ENCODE measurements at places on chromosomes 16 and 17.

DNA sequence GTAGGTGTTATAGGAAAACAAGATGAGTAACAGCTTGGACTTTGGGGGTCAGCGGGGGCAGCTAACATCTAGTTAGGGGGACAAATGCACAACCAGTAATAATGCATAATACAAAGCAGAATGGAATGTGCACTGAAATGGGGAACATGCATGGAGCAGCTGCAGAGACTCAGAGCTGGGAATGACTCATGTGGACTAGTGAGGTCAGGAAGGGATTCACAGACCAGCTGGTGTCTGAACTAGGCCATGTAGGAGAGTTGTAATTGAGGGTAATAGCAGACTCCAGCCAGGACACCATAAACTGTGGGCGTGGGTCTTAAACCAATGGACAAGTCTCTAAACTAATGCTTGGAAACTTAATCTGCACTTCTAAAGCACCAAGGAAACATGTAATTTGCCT, 176.8 kb upstream of the ASIC2 start:
- DNase-seq, result no peak

GRCh38 chr16:15491411-15491810, 57.0 kb downstream of the BMERB1 start:
- DNase-seq, result no peak

DNA sequence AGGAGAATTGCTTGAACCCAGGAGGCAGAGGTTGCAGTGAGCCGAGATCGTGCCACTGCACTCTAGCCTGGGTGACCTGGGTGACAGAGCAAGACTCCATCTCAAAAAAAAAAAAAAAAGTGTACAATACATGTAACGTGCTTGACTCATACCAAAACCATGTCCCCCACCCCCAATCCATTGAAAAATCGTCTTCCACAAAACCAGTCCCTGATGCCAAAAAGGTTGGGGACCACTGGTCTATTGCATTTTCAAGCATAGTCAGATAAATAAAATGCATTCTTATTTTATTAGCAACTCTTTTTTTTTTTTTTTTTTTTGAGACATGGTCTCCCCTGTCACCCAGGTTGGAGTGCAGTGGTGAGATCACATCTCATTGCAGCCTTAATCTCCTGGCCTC, 52.1 kb downstream of the COPRS start:
- DNase-seq, result no peak

- DNase-seq, result no peak
Measured at GRCh38 chr17:41015454-41015853, 6.5 kb upstream of the KRTAP3-1 start.

DNA sequence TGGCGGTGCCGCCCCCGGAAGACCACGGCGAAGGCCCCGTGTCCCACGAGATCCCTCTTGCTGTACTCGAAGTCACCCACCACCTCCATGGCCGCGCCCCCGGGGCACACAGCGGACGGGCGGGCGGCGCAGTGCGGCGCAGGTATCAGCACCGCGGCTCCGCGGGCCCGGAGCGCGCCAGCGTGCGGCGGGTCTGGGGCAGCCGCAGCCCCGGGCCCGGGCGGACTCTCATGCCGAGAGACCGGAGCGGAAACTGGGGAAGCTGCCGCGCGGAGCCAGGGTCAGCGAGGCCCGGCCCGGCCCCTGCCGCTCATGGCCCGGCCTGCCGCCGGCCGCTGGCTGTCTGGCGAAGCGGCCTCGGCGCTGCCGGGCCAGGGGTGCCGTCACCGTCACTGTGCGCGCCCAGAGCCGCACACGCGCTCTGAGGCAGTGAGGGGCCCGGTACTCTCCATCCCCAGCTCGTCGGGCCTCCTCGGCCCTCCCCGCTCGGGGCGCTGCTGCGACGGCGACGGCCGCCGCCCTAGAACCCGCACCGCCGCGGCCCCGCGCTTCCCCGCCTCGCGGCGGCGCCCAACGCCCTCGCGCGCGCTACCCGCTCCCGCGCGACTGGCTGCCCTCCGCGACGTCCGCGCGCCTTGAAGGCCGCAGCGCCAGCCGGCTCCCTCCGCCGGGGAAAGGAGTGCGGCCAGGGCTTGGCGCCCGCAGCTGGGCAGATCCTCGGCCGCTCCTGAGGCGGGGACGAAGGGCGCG, at the start of gene ULK2:
Gene ULK2, minus strand, starts transcription at position 608 of the 750 bp plus-strand sequence. Its CDS starts 519 bp downstream, at position 89.
- DNase-seq, result peak; percentile 38

DNA sequence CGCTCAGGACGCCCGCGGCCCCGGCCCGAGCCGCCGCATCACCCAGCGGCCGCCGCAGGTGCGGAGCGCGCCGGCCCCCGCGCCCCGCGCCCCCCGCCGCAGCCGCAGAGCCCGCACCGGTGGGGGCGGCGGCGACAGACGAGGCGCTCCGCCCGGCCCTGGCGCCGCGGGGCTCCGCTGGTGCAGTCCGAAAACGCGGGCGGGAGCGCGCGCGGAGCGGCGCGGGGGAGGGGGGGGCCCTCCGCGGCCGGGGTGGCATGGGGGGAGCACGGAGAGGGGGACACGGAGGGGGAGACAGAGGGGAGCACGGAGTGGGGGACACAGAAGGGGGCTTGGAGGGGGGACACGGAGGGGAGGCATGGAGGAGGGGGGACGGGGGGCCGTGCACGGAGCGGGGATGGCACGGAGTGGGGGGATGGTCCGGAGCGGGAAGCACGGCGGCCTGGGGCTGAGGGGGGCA, at the start of gene AATK:
Gene AATK, minus strand, starts transcription at position 189 of the 460 bp plus-strand sequence. CDS start 229 bp downstream, outside the sequence.
- DNase-seq, result no peak

GRCh38 chr16:86069736-86070298, 170.9 kb downstream of the IRF8 start:
- no peak for DNase-seq

DNA sequence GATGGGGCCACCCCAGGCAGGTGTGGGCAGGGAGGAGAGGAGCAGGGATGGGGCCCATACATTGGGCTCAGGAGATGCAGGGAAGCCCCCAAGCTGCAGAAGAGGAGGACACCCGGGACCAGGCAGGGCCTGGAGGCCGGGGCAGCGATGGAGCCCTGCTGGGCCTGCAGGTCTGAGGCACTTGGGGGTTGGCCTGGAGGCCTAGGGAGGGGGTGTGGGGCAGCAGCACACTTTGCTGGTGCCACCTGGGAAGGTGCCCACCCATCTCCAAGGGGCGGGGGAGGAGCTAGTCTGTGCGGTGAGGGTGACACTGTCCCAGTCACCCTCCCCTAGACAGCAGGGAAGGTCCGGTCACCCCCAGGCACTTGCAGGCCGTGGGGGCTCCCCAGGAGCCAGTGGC, 6.4 kb upstream of the CCDC57 start:
- no peak for DNase-seq

GRCh38 chr17:82461827-82462524, 3.4 kb downstream of the NARF start:
- DNase-seq, result no peak

GRCh38 chr17:72567774-72568173, 447.0 kb downstream of the SOX9 start:
- DNase-seq, result no peak

DNA sequence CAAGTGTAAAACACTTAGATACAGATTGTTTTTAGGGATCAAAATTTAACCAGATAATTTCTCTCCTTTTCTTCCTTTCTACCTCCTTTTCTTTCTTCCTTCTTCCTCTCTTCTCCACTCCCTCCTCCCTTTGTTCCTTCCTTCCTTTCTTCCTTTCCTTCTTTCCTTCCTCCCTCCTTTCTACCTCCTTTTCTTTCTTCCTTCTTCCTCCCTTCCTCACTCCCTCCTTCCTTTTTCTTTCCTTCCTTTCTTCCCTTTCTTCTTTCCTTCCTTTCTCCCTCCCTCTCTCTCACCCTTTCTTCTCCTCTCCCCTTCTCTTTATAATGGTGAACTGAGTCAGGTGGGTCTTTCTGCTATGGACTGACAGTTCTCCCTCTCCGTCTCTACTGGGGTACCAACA, 397.5 kb upstream of the CDH11 start:
- DNase-seq, result no peak

GRCh38 chr16:2919511-2920255, 8.0 kb downstream of the FLYWCH1 start:
- peak; percentile 31 for DNase-seq

GRCh38 chr17:34305606-34306005, 13.6 kb upstream of the CCL8 start:
- DNase-seq, result no peak

DNA sequence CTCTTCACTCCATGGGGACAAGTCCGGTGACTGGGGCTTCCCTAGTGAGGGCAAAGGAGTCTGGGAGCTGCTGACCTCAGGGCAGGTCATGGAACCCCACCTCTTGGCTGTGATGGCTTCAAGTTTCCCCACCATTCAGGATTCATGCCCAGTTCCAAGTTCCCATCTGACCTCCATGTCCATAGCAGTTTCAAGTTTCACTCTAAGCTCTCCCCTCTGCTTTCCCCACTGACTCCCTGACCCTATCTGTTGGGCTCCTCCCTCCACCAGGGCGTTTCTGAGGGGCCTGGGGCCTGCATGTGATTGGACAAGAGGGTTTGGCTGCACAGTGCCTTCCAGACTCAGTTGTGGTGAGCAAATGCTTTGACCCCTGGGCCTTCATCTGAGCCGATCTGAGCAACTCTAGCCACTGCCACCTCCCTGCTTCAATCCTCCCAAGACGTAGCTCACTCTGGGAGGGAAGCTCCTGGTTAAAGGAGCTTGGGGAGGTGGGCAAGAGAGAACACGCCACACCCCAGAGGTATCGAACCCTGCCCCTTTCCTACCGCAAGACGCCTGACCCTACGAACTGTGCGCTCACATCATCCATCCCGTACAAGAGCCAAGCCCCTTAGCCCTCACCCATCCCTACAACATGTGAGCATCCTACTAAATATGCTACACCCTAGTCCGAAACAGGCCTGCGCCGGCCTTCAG, 8.3 kb downstream of the ZNF629 start:
- DNase-seq, result no peak

- DNase-seq, result no peak
Measured at GRCh38 chr17:65599650-65600049, 38.2 kb upstream of the AXIN2 start.

DNA sequence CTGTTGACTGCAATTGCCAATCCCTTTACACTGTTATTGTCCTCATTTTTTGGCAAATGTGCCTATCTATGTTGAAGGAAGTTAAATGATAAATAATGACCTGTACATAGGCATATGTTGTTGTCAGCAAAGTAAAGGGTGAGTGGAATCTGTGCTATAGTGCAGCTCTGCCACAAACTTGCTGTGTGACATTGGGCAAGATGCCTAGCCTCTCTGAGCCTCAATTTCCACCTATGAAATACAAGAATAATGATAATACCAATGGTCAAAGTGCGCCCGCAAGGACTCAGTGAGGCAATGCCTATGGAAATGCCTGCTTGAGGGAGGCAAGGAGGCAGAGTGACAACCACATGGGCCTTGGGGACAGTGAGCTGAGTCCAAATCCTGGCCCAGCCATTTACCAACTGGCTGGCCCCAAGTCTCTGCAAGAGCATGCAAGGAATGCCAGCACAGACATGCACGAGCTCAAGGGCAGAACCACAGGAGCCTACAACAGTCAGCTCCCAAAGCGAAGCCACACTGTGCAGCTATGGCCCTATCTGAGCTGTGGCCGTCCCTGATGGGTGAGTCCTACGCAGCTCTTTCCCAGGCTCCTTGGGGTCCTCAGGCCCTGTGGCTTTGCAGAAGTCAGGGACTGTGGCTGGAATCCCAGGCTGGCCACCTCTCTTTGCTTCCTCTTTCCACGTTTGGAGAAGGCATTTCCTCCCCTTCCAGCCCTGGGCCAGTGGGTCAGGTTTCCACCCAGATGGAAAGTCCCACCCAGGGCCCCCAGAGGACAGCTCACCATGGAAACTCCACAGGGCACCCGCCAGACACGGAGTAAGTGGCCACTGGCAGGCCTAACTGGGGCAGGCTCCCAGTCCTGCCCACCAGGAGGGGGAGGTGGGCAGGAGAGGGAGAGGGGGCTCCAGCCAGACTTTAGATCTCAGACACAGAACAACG, 82.1 kb downstream of the ZNF423 start:
- no peak for DNase-seq

- DNase-seq, result no peak
Measured at GRCh38 chr17:1611715-1612114, 16.9 kb downstream of the SLC43A2 start.

GRCh38 chr17:33106525-33107165, 115.0 kb downstream of the SPACA3 start:
- DNase-seq, result no peak

DNA sequence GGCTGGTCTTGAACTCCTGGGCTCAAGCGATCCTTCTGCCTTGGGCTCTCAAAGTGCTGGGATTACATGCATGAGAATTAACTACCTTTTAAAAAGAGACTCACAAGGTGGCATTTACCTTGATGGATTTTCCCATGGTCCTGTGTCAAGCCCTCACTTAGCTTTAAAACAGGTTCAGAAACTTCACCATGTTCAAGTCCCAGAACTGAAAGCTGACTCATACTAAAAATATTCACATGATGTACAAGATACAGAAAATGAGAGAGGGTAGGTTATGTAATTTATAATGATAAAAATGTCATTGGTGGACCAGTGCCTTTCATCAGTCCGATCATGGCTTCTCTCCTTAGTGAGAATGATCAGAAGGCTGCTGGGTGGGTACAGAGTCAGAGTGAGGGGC, 4.3 kb upstream of the AKAP1 start:
- no peak for DNase-seq

Data from bone marrow (tissue), 2 donors.